COR-L47 (cell line): ENCODE measurements at places on chromosomes 7 and 10.

DNA sequence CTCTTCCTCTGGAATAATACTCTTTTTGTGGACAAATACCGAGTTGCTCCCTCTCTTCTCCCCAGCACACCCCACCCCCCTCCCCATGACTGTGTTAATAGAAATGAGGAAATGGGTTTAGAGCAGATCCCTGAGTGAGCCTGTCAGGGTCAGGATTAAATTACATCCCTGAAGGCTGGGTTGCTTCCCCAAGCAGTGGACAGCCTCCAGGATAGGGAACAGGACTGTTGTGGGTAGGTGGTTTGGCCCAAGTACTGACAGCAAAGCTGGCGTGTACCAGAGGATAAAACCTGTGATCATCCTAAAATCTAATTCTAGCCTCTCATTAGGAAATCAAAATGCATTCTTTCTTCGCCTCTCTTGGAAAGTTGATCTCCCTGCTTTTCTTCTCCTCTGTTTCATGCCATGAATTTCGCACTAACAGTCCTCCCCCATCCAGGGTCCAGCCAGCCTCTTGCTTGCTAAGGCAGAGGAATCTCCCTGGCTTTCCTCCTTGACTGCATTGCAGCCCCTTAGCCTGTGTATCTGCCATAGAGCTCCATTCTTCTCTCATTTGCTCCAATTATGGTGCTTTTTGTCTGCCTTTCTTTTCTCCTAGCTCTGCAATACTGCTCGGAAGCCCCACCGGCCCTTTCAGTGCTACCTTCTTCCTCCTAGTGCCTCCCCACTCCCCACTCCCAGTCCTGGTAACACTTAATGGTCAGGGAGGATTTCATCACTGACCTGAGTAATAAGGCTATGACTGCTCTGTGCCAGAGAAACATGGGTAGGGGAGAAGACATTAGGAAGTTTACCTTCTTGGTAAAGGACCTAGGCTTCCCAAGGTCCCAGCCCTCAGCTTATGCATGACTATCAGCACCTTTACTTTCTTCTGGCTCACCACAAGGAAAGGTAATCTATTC is 8.4 kb downstream of the LRRC4 start:
- DNase-seq, result no peak

- DNase-seq, result no peak
These were observed 140.7 kb upstream of the CALCR start for GRCh38 chr7:93715234-93715633.

DNA sequence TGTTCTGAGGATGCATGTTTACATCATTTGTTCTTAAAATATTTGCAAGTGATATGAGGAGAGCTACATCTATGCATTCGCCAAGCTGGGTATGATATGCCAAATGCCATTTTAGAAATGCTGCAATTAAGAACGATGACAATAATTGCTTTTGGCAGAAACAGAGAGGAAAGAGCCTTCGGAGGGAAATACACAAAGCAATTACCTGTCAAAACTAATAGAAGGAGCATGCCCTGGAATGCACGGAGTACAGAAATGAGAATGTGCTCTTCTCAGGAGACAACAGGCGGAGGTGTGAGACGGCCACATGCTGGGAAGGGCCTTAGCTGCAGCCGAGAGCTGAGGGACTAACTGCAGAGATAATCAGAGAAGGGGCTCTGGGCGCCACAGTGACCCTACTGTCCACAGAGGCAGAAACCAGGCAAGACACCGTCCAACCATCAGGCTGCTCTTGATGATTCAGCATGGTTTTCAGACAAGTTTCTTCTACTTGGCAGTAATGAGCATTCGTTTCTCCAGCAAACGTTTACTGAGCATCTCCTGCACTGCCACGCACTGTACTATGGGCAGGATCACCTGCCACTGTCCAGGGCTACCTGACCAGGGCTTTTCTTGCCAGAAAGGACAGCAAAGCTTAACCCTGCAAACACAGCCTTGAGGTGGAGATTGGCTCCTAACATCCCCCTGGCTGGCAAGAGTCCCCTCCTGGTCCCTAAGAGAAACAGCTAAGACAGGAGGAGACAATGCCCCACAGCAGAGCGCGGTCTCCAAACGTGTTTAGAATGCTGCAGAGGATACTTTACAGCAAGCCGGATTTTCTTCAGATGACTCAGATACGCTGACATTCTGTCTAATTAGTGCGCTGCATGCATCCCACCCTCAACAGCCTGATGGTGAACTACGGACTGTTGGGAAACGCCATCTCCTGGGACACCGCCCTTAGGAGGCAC is 18.1 kb downstream of the VIPR2 start:
- DNase-seq, result no peak

DNA sequence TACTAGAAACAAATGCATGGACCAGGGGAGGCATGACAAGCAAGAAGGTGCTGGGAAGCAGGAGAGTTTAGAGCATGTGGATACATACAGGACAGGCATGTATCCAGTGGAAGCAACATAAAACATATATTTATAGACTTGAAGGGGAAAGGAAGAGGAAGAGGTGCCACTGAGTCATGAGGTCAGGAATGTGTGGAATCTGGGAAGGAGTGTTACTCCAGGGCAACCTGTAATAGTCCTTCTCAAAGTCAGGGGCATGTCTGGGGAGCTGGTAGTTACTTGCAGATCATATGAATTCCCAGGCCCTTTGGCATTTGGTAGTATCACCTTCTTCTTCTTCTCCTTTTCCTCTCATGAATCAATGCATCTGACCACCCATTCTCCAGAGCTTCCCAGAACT is 246.6 kb downstream of the XPNPEP1 start:
- no peak for DNase-seq

DNA sequence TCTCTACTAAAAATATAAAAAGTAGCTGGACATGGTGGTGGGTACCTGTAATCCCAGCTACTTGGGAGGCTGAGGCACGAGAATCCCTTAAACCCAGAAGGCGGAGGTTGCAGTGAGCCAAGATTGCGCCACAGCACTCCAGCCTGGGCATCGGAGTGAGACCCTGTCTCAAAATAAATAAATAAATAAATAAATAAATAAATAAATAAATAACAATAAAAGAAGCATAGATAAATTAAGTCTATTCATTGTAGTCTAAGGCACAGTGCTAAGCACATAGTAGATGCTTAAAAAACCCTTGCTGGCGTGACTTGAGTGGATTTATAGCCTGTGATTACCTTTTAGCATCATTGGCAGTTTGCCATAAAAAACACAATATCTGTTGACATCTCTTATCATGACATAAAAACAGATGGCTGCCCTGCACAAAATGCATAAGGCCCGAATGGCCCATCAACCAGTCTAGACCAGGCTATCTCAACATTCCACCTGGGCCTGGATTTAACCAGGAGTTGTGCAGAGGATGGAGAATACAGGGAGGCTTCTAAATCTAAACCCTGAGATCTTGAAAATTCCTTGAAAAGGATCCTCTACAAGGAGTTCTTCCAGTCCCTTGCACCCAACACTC is 94.9 kb downstream of the PRLHR start:
- DNase-seq, result no peak

DNA sequence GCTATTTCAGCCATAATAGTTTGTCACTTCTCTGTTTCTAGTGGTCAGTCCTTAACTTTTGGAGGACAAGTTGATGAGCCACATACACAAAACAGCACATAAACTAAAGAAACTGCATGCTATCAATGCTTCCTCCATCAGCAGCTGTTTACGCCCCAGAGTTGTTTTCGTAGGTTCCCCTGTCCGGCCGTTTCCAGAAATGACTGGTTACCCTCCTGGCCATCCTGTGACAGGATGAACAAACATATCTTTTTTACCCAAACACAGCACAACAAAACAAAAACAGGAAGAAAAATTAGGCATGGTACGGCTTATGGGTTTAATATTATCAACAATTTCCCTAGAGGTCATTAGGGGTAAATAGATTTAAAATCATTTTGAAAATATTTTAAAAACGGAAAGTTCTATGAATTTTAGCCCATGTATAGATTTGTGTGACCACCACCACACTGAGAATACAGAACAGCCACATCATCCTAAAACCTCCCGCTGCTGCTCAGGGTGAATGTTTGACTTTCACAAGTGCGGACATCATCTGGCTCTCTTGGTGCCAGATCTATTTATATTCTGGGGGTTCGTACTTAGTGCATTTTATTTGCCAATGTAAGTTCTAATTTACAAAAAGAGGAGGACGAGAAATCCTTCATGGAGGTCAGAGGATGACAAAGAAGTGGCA is 74.8 kb downstream of the HIPK2 start:
- no peak for DNase-seq
